ENCODE measurements at places on chromosomes 7 and 10. TPM values are rescaled to one million over a fixed set of nuclear protein-coding genes. Genes with fewer than 3 reads are reported as not detected.

DNA sequence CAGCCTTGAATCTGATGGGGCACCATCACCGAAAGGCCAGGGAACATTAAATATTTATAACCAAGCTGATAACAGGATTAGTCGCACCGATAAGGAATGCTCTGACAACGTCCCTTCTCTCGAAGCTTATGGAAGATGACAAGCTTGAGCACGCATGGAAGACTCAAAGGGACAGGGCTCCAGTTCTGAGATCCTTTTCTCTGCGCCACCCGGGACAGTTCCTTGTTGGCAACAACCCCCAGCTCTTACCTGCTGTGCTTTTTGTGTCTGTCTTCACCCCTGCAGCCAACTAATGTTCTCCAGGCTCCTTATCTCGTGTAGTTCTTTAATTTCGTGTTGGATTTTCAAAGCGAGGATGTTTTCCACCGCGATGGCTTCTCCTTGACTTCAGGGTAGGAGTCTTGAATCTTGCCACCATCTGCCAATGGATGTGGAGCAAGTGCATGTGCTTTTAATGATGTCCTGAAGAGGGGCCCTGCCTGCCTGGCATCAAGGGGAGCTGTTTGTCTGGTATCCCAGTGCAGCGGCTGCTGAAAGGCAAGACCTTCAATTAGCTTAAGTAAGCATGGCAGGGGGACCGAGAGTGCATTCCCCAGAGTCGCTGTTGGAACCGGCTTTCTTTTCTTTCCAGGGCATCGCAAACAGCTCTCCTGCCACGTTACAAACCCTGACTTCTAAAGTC, 354 bp upstream of the FERD3L start:
- H3K4me1 ChIP-seq: peaks cover 10% of the 10 kb centered on the region
- H3K36me3 ChIP-seq: no peaks in the 10 kb centered on the region

- no peak for DNase-seq
- H3K27ac ChIP-seq: no peak overlapping the region
- H3K27me3 ChIP-seq: no peaks in the 10 kb centered on the region
- H3K4me1 ChIP-seq: no peaks in the 10 kb centered on the region
- H3K36me3 ChIP-seq: peaks cover 11% of the 10 kb centered on the region
Observed at GRCh38 chr10:13613519-13613918, 26.8 kb downstream of the PRPF18 start.

DNA sequence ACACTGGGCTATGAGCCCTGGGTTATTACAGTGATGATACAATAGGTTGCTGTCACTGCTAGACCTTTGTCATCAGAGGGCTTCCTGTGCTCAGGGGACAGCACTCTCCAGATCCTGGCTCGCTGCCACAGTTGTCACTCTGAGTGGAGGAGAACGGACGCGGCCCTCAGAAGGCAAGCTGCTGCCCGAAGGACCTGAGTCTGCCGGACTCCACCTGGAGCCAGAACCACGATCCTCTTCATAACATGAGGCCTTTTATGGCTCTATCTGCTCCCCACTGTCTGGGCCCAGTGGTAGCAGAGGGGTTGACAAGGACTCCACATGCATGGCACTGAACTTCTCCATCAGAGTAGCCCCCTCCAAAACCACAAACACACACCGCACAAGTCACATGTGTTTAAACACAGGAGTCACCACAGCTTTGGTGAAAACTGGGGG, 94.7 kb upstream of the EFCAB10 start:
- H3K36me3 ChIP-seq: no peaks in the 10 kb centered on the region
- peak overlapping the region; percentile 89 for H3K27ac ChIP-seq
- peak; percentile 85 for DNase-seq

DNA sequence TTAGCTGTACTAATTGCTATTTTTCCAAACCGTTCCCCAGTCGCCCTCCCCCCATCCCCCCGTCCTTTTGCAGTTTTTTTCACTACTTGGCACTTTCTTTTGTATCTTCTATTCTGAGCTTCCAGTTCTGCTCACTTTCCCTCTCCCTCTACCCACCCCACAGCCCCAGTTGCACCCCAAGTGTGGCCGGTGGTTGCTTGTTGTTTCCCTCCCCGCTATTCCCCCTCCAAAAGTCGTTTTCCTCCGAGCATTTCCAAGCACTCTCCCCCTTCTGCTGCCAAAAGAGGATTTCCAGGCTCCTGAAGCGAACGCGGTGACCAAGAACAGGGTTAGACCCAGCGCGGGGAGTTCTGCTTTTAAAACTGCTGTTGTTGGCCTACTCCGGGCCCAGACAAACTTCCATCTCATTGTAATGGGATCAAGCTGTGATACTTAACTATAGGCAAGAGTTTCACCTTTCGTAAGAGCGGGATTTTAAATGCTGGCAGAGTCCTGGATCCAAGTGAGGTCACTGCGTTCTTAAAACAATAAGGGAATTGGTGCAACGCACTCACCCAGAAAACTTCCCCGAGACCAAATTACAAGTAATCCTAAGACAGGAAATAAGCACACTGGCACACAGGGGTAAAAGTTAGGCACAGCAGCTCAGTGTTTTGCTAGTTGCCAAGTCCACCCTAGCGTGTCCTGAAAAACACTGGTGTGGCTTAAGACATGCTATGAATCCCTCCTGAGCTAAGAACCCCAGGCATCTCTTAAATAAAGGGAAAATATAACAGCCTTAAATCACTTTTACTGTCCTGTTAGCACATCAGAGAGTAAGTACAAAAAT, 1.5 kb upstream of the RGS10 start:
- H3K4me1 ChIP-seq: peaks cover 29% of the 10 kb centered on the region
- H3K4me3 ChIP-seq: no peak overlapping the region
- no peaks in the 10 kb centered on the region for H3K27me3 ChIP-seq
- no peaks in the 10 kb centered on the region for H3K36me3 ChIP-seq

- H3K4me1 ChIP-seq: peaks cover 7% of the 10 kb centered on the region
- no peaks in the 10 kb centered on the region for H3K36me3 ChIP-seq
- no peak overlapping the region for H3K4me3 ChIP-seq
- DNase-seq: no peak
- H3K27me3 ChIP-seq: no peaks in the 10 kb centered on the region
Observed at GRCh38 chr10:35959252-35959651, 317.2 kb upstream of the FZD8 start.

GIMAP7 gene
- 35.0 TPM for total RNA-seq

DNA sequence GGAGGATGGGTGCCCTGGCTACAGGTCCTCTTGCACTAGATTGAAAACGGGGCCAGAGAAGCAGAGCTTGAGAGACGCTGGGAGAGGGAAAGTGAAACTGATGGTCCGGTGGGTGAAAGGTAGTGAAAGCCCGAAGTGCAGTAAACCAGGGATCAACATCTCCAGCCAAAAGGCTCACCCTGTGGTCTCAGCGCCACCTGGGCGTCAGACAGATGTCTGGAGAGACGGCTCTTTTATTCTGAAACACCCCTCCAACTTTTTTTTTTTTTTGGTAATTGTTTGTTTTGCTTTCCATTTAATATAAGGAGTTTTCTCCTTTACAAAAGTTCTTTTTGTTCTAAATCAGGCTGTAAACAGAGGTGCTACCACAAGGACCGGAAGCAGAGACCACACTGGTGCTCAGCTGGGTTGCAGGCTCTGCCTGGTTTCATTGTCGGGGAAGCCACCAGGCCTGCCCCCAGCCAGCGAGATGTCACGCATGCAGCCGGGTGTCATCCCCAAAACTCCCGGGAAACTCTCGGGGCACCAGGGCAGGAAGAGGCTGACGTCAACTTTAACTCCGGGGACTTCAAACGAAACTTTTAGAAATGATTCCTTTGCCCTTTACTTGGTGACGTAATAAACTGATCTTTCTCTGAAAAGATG, 11.2 kb downstream of the IL2RA start:
- H3K4me3 ChIP-seq: no peak overlapping the region
- peak overlapping the region; percentile 59 for H3K27ac ChIP-seq
- peak; percentile 46 for DNase-seq
- H3K4me1 ChIP-seq: no peaks in the 10 kb centered on the region

- H3K27me3 ChIP-seq: no peaks in the 10 kb centered on the region
- H3K36me3 ChIP-seq: no peaks in the 10 kb centered on the region
- no peak overlapping the region for H3K27ac ChIP-seq
- peak; percentile 24 for DNase-seq
Observed at GRCh38 chr10:33657154-33657908, 322.9 kb upstream of the NRP1 start.

- H3K27me3 ChIP-seq: no peaks in the 10 kb centered on the region
- H3K4me3 ChIP-seq: no peak overlapping the region
- H3K36me3 ChIP-seq: no peaks in the 10 kb centered on the region
- peak overlapping the region; percentile 92 for H3K27ac ChIP-seq
Observed at GRCh38 chr7:77426521-77427051, 10.4 kb upstream of the GSAP start.

SPDYE2B gene
- not detected for total RNA-seq

DNA sequence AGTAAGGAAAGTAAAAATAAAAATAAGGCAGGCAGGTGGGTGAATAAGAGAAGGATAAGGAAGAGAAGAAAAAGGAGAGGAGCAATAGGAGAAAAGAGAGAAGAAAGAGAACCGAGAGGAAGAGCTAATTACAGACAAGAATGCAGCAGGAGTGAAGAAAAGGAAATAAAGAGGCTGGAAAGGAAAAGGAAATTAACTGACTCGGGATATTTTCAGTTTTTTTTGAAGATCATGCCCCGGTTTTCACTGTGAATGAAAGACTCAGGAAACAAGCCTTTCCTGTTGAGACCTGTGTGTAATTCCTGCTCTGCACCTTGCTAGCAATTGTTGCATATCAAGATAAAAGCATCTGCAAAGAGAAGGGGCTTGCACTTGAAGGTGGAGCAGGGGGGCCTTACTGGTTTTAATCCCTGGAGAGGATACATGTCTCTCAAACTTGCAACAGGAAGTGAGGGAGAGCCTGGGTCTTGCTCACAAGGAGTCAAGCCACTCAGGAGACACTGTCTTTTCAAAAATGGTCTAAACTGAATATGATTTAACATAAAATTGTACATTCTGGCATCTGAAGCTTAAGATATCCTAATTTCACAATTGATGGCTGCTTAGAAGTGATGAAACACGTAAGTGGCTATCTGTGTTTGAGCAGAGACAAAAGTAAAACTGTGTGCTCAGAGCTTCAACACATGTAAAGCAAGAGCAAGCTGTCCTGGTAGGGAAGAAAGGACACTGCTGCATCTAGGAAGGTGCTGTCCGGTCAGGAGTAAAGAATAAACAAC, 157.6 kb downstream of the FAM107B start:
- no peak for DNase-seq
- no peaks in the 10 kb centered on the region for H3K4me1 ChIP-seq
- no peak overlapping the region for H3K27ac ChIP-seq
- no peaks in the 10 kb centered on the region for H3K27me3 ChIP-seq

DNA sequence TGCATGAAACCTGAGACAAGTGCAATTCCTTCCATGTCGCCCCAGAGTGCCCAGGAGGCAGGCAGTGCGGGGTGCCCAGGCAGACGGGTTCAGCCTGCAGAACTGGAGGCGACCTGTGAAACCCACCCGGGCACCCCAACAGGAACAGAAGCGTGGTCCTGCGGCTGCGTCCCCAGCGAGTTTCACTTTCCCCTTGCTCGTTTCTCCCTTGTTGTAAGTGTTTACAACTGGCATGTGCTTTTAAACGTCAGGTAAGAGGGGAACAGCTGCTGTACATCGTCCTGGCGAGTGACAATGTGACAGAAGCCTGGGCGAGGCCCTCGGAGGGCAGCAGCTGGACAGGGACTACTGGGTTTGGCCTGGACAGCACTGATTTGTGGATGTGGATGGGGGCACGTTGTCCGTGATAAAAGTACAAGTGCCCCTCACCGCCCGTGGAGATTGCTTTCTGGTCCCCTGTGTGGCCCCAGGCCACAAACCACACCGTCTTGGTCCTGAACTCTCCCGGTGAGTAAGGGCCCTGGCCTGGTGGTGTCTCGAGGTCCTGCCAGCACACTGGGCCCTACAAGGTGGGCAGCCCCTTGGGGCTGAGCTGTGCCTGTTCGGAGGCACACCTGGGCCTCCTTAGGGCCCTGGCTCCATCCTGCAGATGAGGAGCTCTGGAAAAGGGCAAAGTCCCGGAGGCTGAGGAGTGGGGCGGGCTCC, 4.0 kb downstream of the VENTX start:
- no peaks in the 10 kb centered on the region for H3K36me3 ChIP-seq
- H3K27me3 ChIP-seq: peaks cover 12% of the 10 kb centered on the region
- H3K27ac ChIP-seq: no peak overlapping the region
- peaks cover 16% of the 10 kb centered on the region for H3K4me1 ChIP-seq

- H3K36me3 ChIP-seq: no peaks in the 10 kb centered on the region
- H3K4me3 ChIP-seq: no peak overlapping the region
- no peak overlapping the region for H3K27ac ChIP-seq
- no peak for DNase-seq
- H3K27me3 ChIP-seq: no peaks in the 10 kb centered on the region
Observed at GRCh38 chr7:127950233-127950935, 80.9 kb downstream of the LRRC4 start.

DNA sequence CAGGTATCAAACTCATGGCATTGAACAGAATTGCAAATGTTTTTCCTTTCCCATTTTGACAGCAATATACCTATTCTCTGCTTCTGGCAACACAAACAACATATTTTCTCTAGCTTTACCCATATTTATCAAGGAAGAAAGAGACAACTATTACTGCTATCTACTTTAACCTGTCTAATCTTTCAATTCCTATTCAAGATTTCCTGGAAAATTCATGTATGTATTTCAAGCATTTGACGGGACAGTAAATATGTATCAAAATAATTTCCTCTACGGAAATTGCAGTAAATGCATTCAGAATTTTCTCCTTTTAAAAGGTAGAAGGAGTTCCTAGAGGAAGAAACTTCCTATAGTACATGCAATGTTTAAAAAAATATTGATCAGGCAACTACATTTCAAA, 179.3 kb upstream of the LRRN3 start:
- no peaks in the 10 kb centered on the region for H3K36me3 ChIP-seq
- H3K27me3 ChIP-seq: no peaks in the 10 kb centered on the region
- no peak for DNase-seq
- no peaks in the 10 kb centered on the region for H3K4me1 ChIP-seq
- no peak overlapping the region for H3K4me3 ChIP-seq

- no peak overlapping the region for H3K4me3 ChIP-seq
- H3K27ac ChIP-seq: no peak overlapping the region
- H3K4me1 ChIP-seq: no peaks in the 10 kb centered on the region
- H3K27me3 ChIP-seq: no peaks in the 10 kb centered on the region
- no peak for DNase-seq
Observed at GRCh38 chr7:3494947-3495346, 193.9 kb downstream of the SDK1 start.

NUTM2A gene
- 4.2 TPM for total RNA-seq

- no peaks in the 10 kb centered on the region for H3K4me1 ChIP-seq
- H3K4me3 ChIP-seq: no peak overlapping the region
- no peak for DNase-seq
- no peak overlapping the region for H3K27ac ChIP-seq
- no peaks in the 10 kb centered on the region for H3K36me3 ChIP-seq
Observed at GRCh38 chr7:94160719-94161435, 156.7 kb upstream of the BET1 start.

GRCh38 chr10:124248056-124249045, 155.0 kb upstream of the CHST15 start:
- no peak for DNase-seq
- H3K36me3 ChIP-seq: no peaks in the 10 kb centered on the region
- no peaks in the 10 kb centered on the region for H3K27me3 ChIP-seq
- H3K27ac ChIP-seq: no peak overlapping the region
- H3K4me3 ChIP-seq: no peak overlapping the region

ZPBP gene
- not detected for total RNA-seq

- no peak overlapping the region for H3K4me3 ChIP-seq
- no peaks in the 10 kb centered on the region for H3K27me3 ChIP-seq
- peak overlapping the region; percentile 82 for H3K27ac ChIP-seq
Observed at GRCh38 chr10:99917963-99918825, 91.6 kb downstream of the DNMBP start.

GRCh38 chr10:50367732-50368131, 116.4 kb upstream of the ASAH2 start:
- no peaks in the 10 kb centered on the region for H3K4me1 ChIP-seq
- peak; percentile 20 for DNase-seq
- H3K27me3 ChIP-seq: no peaks in the 10 kb centered on the region
- H3K4me3 ChIP-seq: no peak overlapping the region
- no peaks in the 10 kb centered on the region for H3K36me3 ChIP-seq

GRCh38 chr10:88793712-88794299, 8.7 kb upstream of the LIPM start:
- no peak overlapping the region for H3K4me3 ChIP-seq
- no peaks in the 10 kb centered on the region for H3K4me1 ChIP-seq
- DNase-seq: no peak

Data from thyroid gland (tissue), 4 donors.